ENCODE measurements at places on chromosomes 3 and 15. TPM values are rescaled to one million over a fixed set of nuclear protein-coding genes. Genes with fewer than 3 reads are reported as not detected.

GOLGA6L7 gene
- total RNA-seq, result not detected

GPR149 gene
- total RNA-seq, result not detected

SCAMP5 gene
- total RNA-seq, result 4.4 TPM

C15orf39 gene
- 33.6 TPM for total RNA-seq

BFSP2 gene
- not detected for total RNA-seq

ROBO2 gene
- total RNA-seq, result 0.23 TPM

LRRN1 gene
- not detected for total RNA-seq

DAZL gene
- total RNA-seq, result not detected

ARGFX gene
- not detected for total RNA-seq

SLC9C1 gene
- 0.09 TPM for total RNA-seq

All from endothelial cell of umbilical vein (primary cell).